AG09319 (cell line): ENCODE measurements at places on chromosomes 16 and 17.

DNA sequence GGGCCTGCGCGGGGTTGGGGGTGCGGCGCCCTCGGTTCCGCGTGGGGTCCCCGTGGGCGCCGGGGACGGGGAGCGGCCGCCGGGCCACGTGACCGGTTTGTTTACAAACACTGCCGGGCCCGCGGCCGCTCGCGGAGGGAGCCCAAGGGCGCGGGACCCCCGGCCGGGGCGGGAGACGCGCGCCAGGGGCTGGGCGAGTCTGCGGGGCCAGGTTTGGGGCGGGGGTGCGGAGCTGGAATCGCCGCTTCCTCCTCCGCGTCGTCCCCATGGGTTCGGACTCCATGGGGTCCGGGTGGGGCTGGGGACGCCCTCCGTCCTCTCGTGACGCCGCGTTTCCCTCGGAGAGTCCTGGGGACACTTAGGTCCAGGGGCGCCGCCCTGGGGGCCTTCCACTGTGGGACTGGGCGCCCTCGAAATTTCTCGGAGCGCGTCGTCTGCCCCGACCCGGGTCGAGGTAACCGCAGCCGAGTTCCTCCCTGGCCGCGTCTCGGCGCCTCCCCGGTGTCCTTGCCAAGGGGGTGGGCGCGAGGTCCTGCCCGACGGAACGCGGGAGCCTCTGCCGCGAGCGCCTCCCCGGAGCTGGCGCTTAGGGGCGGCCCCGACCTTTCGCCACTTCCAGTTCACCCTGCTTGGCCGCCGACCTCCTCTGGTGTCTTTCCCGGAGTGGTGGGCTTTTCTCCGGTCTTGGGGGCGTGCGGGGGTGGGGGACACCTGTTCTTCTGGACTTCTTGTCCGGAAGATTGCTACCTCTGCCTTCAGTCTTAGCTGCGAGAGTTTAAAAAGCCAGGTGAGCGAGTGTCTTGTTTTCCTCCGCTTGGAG, 684 bp downstream of the YPEL2 start:
- no peak for DNase-seq

- DNase-seq, result peak; percentile 54
Measured at GRCh38 chr17:1908699-1909309, 79.0 kb downstream of the RPA1 start.

DNA sequence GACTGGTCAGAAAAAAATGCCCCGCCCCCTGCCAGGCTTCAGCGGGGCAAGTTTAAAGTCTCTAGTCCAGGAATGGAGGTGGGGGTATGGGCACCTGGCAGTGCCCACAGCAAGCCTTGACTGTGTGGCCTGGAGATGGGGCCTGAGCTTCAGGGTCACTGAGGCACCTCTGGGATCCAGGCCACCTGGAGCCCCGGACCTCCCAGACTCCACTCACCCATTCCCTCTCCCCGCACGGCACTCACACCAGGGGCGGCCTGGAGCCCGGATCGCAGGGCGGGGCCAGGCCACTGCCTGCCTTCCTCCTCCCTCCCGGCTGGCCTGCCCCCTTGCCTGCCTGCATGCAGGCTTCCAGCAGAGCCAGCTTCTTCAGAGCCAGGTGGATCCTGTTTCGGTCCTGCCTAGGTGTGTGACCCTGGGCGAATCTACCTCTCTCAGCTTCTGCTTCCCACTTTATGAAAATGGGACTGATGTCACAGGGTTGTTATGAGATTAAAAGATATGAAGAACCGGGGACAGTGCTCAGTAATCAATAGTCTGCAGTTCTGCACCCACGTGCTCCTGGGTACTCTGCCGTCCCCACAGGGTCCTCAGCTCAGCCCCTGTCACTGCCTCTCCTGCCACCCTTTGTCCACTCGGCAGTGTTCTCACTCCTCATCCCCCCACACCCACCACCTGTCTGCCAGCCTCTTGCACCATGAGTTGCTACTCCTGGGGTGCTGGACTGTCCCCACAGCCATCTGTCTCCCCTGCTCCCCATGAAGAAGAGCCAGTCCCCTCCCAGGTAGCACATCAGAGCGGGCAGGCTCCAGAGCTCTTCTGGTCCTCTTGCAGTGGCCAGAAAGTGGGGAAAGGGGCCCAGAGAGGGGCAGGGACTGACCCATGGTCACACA, 1.2 kb upstream of the TCAP start:
- no peak for DNase-seq

- no peak for DNase-seq
Measured at GRCh38 chr17:28563475-28563874, 7.8 kb downstream of the PIGS start.

GRCh38 chr17:76547183-76547641, 7.4 kb downstream of the PRCD start:
- DNase-seq, result no peak

- peak; percentile 4 for DNase-seq
Measured at GRCh38 chr17:40696651-40697072, 6.9 kb downstream of the KRT24 start.

- no peak for DNase-seq
Measured at GRCh38 chr17:38440614-38441397, 12.5 kb downstream of the ARHGAP23 start.

DNA sequence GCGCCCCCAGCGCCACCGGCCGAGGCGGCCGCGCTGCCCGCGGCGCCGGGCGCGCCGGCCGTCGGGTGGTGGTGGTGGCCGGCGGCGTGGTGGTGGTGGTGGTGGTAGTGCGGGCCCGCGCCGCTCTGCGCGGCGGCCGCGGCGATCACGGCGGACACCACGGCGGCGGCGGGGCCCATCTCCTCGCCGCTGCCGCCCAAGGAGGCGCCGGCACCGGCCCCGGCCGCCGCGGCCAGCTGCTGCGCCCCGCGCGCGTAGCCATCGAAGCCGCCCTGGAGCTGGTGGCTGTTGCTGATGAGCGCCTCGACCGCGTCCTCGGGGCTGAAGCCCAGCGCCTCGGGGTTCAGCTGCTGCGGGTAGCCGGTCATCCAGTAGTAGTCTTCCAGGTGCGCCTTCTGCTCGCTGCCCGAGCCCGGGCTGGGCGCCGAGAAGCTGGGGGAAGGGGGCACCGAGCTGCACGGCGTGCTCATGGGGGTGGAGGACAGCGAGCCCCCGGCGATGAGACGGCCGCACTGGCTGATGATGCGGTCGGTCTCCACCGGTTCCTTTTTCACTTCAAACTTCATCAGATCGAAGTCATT, 1.2 kb downstream of the MAF start:
- DNase-seq, result no peak

- no peak for DNase-seq
Measured at GRCh38 chr17:72259922-72260321, 139.1 kb downstream of the SOX9 start.

GRCh38 chr17:66717641-66718058, 117.3 kb upstream of the CACNG5 start:
- no peak for DNase-seq

GRCh38 chr17:32759476-32759875, 117.4 kb downstream of the MYO1D start:
- DNase-seq, result no peak

DNA sequence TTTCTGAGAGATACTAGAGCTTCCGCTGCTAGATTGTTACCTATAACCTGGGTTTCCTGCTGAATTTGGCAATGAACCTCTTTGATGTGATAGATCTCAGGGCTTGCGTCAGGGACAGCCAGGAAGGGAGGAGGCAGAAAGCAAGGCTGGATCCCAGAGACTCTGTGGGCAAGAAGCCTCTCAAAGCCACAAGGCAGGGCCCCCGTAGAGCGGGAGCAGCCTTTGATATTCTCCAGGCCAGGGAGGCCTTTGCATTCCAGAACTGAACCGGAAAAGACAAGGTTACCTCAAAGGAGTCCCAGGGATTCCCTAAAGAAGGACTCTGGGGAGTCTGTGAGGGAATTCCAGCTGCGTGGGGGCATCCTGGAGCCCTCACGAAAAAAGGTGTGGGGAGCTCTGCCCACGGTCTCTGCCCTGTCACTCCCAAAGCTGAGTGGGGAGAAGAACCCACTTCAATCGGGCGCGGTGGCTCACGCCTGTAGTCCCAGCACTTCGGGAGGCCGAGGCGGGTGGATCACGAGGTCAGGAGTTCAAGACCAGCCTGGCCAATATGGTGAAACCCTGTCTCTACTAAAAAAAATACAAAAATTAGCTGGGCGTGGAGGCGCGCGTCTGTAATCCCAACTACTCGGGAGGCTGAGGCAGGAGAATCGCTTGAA, 14.3 kb upstream of the SCIMP start:
- DNase-seq, result no peak

- no peak for DNase-seq
Measured at GRCh38 chr17:8965394-8966168, at the start of gene PIK3R5. Gene PIK3R5, minus strand, starts transcription at chr17:8965707. Its CDS starts 54,213 bp downstream, at chr17:8911494.

GRCh38 chr17:42809250-42809649, 10.6 kb downstream of the CNTD1 start:
- DNase-seq, result peak; percentile 61

GRCh38 chr16:23051587-23051986, 97.7 kb downstream of the USP31 start:
- DNase-seq, result no peak

- DNase-seq, result peak; percentile 55
Measured at GRCh38 chr16:89922884-89923639, at the start of gene TUBB3. Gene TUBB3, plus strand, starts transcription at chr16:89923342. Its CDS starts 60 bp downstream, at chr16:89923402.

GRCh38 chr16:82730901-82731300, 104.1 kb downstream of the CDH13 start:
- DNase-seq, result peak; percentile 14

GRCh38 chr17:29624586-29624985, 1.9 kb upstream of the CORO6 start:
- DNase-seq, result no peak

GRCh38 chr17:65772989-65773388, 211.5 kb upstream of the AXIN2 start:
- DNase-seq, result no peak

GRCh38 chr17:83012868-83013778, 66.3 kb upstream of the METRNL start:
- DNase-seq, result peak; percentile 28

GRCh38 chr17:60941028-60941427, 263.4 kb downstream of the BCAS3 start:
- DNase-seq, result peak; percentile 72

DNA sequence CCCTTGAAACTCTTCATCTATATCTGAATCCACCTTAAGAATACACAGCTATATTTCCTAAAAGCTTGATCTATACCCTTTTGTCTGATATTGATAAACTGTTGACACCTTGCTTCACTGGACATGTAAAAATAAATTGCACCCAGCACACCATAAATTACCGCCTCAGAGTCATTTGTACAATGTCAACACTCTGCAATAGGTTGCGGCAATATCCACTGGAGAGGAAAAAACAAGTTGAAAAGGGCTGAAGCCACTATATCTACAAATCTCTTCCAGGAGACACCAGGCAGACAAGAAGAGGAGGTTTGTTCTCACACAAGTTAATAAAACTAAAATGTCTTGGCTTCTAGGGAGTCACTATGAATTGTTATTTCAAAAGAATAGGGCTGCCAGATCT, 656.9 kb downstream of the CDH8 start:
- no peak for DNase-seq

DNA sequence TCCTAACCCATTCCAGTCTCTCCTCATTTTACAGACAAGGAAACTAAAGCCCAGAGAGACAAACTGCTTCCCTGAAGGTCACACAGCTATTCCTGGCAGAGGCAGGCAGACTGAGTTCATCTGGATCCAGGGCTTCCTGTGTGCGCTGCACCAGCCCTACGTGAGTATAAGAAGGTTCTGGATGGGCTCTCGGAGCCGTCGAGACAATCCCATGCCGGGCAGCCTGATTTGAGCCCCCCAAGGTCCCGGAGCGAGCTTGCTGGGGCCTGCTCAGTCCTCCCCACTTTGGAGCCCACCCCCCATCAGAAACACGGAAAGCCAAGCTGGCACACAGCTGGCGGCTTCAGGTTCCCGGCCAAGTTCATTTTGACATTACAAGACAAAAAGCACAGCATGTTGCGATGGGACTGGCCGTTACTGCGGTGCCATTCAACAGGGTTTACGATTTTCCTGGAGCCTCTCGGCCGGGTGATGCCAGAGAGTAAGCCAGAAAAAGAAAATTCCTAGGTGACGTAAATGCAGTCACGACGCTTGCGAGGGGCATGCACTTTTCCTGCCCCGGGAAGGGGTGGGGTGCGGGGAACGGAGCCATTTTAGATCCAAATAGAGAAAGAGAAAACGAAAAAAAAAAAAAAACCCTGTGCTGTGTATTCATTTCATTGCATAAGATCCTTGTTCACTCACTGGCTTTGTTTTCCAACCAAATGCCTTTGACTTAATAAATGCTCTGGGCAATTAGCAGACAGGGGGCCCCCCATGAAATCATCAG, 167.1 kb upstream of the FOXF1 start:
- peak; percentile 84 for DNase-seq

DNA sequence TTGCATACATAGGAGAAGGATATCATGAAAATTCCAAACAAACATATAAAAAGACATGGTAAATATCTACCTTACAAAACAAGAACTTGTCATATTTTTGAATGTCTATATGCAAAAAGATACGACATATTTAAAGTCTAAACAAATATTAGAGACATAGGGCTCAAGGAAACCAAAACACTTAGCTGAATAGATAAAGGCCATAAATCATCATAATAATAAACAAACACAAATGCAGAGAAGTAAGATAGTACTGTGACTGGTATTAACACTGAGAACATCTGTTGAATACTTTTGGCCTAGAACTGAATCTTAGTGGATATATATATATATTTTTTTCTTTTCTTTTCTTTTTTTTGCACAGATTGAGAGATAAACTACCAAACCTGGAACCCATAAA, 435.8 kb downstream of the KCNJ18 start:
- DNase-seq, result no peak

DNA sequence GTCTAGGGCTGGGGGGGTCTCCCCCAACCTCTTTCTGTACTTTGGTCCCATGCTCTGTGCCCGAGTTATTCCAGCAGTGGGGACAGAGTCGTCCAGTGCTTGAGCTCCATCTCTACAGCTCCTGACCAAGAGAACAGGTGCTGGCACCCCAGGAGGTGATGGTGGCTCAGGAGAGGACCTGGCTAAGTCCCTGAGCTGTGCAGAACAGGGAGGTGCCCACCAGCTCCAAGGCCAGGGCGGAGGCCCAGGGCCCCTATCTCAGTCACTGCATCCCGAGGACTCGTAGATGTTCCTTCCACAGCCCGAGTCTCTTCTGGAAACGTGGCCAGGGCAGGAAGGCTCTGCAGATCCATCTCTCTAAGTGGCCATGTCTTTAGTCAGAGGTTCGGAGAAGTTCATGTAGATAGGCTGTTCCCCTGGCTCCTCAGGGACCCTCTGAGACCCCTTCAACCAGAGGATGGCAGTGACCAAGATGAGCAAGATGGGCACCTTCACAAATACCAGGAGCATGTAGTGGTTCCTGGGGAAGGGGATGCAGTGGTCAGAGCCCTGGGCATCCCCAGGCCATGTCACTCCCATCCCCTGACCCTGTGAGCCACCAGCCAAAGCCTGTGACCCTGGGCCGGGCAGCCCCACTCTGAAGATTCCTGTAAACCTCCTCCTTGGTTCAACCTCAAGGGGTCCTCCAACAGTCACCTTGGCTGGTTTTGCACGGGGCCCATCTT, 8.7 kb downstream of the CD300LB start:
- no peak for DNase-seq

GRCh38 chr16:65537336-65537735, 415.5 kb upstream of the CDH11 start:
- no peak for DNase-seq

DNA sequence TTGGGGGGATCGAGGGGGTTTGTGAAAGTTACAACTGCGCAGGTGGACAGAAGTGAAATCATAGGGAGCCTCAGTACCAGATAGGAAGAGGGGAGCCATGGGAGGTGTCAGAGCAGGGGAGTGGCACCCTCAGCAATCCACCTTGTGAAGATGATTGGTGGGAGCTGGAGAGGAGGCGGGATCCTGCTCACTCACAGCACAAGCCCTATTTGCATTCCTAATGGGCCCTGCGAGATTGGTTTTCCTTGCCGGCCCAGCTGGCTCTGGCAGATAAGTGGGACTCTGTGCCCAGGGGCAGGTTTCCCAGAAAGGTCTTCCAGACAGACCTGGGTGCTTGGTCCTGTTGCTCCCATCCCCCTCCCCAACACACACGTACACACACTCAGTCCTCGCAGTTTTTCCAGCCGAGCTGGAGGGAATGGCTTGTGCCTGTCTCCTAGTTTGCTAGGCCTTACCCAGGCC, 9.4 kb downstream of the WNT3 start:
- DNase-seq, result no peak
